ENCODE measurements at places on chromosomes 6 and 20. TPM values are rescaled to one million over a fixed set of nuclear protein-coding genes. Genes with fewer than 3 reads are reported as not detected.

The TRIM31 gene
- not detected for total RNA-seq

The RCAN2 gene
- total RNA-seq, result 5.6 TPM

The PPP1R16B gene
- total RNA-seq, result under 0.01 TPM

The RBPJL gene
- not detected for total RNA-seq

The SNPH gene
- total RNA-seq, result 18.5 TPM
